ENCODE measurements at places on chromosomes 5 and 9.
A peak's percentile ranks its signal among the peaks of the same experiment; 100 is the strongest.

GRCh38 chr9:81391457-81391825 is 297.9 kb downstream of the TLE1 start:
- DNase-seq = no peak

- DNase-seq = no peak
Measured at GRCh38 chr9:131001990-131002389, 7.0 kb upstream of the LAMC3 start.

DNA sequence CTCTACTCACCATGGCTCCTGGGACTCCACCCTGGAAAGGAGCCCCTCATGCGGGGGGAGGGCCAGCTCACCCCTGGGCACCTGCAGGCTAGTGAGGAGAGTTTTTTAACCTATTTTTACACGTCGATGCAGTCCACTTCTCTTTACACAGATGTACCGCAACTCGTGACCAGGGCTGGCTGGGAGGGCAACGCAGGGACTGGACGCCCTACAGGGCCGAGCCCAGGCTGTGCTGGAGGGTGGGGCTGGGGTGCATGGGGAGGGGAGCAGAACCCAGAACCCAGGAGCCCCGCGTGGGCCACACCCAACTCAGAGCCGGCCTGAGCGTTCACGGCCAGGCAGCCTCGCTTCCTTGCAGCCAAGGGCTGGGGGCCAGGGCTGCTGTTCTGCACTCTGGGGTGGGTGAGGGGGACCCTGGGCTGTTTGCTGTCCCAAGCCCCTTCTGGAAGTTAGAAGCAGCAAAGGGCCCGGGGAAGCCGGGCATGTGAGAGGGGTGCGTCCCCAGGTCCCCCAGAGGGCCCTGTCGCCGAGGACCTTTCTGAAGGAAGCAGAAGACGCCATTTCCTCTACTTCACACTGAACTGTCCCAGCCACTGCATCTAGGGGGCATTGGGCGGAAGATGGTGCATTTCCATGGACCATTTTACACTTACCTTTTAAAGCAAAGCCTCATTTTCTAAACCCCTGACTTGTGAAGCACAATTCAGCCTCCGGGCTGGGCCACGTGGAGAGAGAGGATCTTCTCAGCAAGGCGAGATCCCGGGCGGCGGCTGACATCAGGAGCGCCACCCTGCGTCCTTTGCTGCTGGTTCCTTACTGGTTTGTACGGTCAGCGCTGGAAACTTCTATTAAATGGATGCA is 90.5 kb downstream of the KCNT1 start:
- DNase-seq = no peak

DNA sequence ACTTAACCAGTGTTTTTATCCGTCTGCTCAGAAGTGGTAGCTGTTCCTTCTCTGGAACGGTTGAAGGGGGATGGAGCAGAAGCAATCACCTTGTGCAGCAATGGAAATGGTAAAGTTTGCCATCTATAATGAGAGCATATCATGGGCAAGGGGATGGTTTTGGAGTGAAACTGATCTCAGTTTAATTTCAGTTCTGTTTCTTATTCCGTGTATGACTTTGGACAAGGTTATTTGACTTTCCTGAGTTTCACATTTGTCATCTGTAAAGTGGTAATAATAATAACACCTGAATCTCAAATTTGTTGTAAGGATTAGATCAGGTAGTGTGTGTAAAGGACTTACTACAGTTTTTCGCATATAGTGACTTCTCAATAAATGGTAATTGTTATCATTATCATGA is 106.1 kb downstream of the PCSK1 start:
- DNase-seq = no peak

DNA sequence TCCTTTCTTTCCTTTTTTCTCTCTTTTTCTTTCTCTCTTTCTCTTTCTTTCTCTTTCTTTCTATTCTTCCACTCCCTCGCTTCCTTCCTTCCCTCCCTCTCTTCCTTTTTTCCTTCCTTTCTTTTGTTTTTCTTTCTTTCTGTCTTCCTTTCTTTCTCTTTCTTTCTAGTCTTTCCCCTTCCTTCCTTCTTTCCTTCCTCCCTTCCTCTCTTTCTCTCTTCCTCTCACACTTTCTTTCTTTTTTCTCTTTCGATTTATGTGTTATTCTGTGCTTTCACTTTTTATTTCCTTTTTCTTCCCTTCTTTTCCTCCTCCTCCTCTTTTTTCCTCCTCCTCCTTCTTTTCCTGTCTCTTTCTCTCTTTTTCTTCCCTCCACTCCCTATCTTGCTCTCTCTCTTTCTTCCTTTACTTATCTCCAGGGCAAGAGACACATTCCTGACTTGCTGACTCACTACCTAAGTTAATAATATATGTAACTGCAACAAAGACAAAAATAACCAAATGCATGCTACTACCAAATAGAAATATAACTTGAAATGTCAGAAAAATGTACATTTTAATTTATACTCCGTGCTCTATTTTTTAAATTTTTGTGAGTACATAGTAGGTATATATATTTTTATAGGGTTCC is 445.5 kb downstream of the GABRG2 start:
- DNase-seq = no peak

DNA sequence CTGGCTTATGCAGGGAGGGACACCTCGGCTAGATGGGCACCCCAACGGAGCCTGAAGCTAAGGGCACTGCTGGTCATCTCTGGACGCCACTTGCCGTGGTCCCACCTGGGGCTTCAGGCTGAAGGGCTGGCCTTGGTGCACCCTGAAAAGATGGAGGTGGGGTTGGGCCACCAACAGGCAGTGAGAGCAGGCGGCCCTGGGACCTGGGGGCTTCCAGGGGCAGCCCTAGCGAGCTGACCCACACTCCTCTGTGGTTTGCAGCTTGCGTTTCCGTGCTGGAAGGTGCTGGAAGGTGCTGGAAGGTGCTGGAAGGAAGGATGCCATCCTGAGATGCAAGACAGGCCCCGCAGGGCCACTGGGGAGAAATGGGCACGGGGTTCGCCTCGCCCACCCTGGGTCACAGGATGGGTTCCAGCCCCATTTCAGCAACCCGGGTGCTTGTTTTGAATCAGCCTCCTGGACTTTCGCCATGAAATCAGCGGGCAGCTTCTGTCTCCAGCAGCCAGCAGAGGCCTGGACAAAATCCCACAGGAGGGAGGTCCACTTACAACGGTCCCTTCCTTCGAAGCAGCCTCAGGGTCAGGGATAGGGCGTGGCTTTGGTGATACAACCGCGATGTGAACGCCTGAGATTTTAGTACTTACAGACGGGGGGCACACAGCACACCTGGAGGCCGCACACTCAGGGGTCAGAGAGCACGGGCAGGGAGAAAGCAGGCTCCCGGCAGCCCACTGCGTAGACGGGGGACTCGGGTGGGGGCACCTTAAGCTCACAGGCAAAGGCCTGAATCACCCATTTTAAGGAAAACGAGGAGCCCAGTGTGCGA is 303.1 kb upstream of the IRX4 start:
- no peak for DNase-seq

GRCh38 chr5:132019857-132020555 is 8.5 kb upstream of the ACSL6 start:
- DNase-seq = no peak

GRCh38 chr9:112866662-112867274 is 23.9 kb downstream of the SLC46A2 start:
- DNase-seq = no peak

DNA sequence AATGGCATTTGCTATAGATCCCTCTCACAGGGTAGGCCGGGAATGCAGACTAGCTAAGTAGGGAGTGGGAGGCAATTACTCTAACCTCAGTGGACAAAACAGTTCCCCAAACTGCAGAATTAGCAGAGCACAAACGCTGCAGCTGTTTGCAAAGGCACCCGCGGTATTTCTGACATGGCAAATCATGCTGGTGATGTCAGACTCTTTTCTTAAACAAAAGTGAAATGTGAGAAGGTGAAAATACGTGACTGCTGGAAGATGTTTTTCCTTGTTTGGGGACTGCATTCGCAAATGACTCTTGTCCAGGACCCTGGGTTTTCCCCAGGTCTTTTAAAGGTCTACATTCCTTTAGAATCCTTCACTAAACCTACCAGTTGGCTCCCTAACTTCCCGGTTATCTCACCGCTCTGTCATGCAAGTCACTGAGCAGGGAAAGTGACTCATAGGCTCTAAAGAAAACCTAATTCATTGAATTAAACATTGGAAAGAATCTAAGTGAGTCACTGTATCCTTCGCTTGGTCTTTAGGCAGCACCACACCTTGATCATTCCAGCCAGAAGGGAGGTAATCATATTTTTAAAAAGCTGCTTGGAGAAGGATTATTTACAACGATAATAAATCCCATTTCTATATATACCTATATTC is 91.5 kb upstream of the DNAH5 start:
- peak; percentile 74 for DNase-seq

- no peak for DNase-seq
Measured at GRCh38 chr5:157290981-157291711, 25.2 kb downstream of the CYFIP2 start.

GRCh38 chr9:37958154-37958553 is 54.2 kb upstream of the SLC25A51 start:
- DNase-seq = no peak

GRCh38 chr9:137757613-137758029 is 120.0 kb upstream of the CACNA1B start:
- DNase-seq = no peak

GRCh38 chr9:105223544-105224140 is 20.8 kb upstream of the SLC44A1 start:
- DNase-seq = no peak

DNA sequence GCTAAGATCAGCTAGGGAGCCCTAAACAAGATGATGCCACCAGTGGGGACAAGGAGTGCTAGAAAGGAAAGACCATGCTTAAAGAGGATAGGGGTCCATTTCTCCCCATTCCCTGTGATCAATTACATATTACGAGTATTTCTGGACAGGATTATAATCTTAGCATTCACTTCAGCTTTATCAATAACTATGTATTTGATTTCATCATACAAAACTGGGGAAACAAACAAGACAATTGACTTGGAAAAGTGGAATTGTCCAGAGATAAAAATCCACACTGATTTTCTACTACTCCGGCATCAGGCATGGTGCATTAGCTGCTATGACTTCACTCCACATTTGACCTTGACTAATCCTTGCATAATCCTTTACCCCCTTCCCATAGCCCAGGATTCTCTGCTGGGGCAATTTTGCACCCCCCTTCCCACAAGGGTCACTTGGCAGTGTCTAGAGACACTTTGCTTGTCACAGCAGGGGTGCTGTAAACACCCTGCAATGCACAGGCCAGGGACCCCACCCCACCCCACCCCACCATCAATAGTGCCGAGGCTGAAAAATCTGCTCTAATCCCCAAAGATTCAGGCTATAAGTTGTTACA is 29.9 kb upstream of the UBE2QL1 start:
- DNase-seq = no peak

GRCh38 chr5:78224358-78224757 is 70.1 kb downstream of the AP3B1 start:
- DNase-seq = no peak

DNA sequence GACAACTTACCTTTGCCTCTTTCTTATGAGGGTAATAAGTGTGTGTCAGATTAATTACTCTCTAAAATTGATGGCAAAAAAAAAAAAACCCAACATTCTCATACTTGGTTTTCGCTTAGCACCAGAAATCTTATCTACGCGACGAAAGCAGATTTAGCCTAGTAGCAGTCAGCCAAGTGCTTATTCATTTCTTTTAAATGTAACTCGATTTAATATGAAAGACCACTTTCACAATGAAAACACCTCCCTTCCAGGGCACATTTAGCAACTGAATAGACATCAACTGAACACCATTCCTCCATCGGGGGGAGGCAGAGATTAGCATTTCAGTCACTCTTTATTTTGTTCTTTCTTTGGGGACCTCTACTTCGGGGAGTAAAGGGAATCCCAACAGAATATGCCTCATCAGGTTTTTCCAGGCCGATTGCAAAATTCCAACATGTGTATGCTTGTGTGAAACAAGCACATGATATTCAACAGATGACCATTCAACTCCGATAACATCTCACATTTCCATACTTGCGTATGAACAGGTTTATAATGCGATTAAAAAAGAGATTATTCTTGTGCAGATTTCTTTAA is 124.1 kb upstream of the RETREG1 start:
- no peak for DNase-seq

DNA sequence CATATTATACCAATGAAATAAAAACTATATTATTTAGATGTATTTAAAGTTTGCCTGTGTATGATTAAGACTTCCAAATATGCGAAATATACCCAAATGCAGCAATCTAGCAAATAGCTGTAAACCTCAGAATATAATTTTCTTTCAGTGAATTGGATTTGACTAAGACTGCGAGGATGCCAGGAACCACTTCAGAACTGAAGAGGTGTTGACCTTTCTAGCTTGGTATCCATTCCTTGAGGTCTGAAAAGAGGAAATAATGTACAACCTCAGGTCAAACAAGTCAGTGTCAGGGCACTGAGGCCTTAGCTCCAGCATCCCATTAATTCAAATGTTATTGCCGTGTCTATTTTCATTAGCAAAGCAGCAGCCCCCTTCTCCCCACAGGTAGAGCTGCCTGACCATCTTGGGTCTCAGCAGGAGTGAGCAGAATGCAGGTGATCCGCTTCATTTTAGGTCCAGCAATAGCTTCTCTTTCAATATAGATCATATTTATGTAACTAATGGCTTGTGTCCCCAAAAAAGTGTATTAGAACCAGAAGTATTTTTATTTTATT is 100.0 kb downstream of the KIAA1958 start:
- DNase-seq = no peak

- no peak for DNase-seq
Measured at GRCh38 chr5:43121913-43122484, 1.3 kb downstream of the ZNF131 start.

DNA sequence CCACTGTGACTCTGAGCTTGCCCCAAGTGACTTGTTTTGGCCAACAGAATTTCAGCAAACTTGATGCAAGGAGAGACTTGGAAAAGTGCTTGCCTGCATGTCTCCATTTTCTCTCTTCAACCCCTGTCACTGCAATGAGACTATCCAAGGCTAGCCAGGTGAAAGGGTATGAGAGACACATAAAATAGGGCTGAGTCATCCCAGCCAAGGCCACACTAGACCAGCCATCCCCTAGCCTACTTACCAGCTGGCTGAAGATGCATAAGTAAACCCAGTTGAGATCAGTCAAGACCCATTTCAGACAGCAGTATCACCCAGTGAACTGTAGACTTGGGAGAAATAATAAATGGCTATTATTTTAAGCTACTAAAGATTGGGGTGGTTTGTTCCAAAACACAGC is 52.9 kb upstream of the VLDLR start:
- DNase-seq = no peak

GRCh38 chr9:117488659-117489058 is 73.8 kb upstream of the ASTN2 start:
- DNase-seq = no peak

GRCh38 chr5:59648949-59649921 is 244.3 kb downstream of the PDE4D start:
- no peak for DNase-seq

GRCh38 chr5:9149988-9150387 is 395.9 kb downstream of the SEMA5A start:
- DNase-seq = no peak

DNA sequence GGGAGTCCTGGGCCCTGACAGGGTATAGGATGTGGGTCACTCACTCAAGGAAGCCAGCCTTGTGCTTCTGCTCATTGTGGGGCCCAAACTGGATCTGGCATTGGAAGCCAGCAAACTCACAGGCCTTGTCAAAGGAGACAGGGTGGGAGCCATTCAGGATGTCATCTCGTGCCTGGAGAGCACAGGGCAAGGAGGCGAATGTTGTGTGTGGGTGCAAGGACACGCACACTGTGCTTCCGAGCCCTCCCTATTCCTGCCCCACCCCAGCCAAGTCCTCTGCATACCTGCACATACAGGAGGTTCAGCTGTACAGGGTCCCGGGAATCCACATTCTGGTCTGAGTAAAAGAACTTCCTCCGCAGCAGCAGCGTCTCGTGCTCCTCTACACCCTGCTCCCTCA is 8.1 kb downstream of the TLN1 start:
- DNase-seq = no peak

All from bone marrow (tissue), 2 donors.